ENCODE measurements at places on chromosomes 13 and 19.

- no peak for DNase-seq
Measured at GRCh38 chr19:28889941-28890670, 322.8 kb downstream of the UQCRFS1 start.

DNA sequence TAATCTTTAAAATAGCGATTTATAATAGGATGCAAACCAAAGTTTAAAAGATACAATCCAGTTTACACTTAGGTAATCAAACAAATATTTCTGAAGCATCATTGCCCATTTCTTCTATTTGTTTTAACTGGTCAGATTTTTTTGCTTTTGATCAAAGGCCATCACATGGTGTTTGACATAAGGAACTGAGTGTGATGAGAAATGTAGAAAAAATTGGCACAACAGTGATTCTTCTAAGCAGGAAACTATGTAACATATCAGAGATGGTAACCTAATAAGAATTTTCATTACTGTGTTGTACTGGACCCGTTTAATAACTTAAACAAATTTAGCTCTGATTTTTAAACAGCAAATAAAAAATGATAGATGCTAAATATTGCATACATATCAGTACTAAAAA lies 644.7 kb upstream of the KLF12 start:
- no peak for DNase-seq

DNA sequence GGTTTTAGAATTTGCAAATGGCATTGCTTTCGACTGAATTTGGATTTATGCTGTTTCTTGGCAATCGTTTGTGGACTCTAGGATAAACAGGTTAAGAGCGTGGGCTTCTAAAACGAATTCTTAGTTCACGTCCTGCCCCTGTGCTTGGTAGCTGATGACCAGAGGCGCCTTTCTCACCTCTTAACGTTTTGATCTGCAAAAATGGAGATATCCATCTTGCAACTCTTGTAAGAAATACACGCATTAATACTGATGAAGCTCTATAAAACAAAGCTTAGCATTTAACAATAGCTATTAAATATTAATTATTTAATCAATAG lies 580 bp upstream of the KATNAL1 start:
- no peak for DNase-seq

DNA sequence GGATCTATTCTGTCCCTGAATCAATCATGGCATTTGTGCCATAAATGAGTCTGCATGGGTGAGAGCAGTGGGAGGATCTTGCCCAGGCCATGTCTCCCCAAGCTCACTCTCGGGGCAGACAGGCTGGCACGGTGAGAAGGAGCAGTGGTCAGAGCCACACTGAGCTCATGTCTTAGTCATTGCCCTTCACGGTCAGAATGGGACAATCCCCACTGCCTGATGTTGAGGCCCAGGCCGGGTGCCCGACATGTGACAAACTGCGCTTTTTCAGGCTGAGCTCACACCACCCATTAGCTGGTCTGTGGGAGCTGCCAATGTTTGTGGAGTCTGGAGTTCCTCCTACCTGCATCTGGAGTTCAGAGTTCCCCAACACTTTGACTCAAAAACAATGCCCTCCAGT lies 481.9 kb downstream of the COG6 start:
- DNase-seq: no peak

GRCh38 chr19:38932425-38933179 lies 1.9 kb downstream of the MRPS12 start:
- DNase-seq: no peak

DNA sequence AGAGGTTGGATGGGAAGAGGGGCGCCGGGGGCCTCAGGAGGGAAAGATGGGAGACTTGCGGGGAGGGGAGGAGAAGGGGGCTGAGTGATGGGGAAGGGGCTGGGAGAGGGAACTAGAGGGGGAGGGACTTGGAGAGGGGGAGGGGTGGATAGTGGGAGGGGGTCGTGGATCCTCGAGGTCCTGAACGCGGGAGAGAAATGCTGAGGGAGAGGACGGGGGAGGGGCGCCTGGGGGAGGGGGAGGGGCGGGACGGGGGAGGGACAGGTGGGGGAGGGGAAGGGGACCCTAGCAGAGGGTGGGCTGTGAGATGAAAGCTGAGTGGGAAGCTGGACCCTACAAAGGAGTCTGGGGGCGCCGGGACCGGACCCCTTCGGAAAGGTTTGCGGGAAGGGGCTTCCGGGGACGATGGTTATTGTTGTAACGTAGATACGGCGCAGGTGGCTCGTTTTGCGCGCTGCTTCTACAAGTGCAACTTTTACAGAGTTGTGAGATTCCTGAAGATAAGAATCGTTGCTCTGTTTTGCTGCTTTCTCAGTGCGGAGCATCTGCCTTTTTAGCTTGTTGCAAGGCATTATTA lies 418 bp downstream of the ZNF444 start:
- peak; percentile 52 for DNase-seq
